ENCODE measurements at places on chromosomes 5 and 9. TPM values are rescaled to one million over a fixed set of nuclear protein-coding genes. Genes with fewer than 3 reads are reported as not detected.

GRCh38 chr5:82777106-82777505 lies 300.1 kb downstream of the TMEM167A start:
- no peak overlapping the region for H3K4me3 ChIP-seq
- H3K27me3 ChIP-seq = no peaks in the 10 kb centered on the region

RNF183 gene
- total RNA-seq = not detected

MYOZ3 gene
- 0.92 TPM for total RNA-seq

IFNA13 gene
- 1.1 TPM for total RNA-seq

All from lower lobe of right lung (tissue), 2 donors.